Activated naive CD4-positive, alpha-beta T cell treated with anti-CD3 and anti-CD28 coated beads for 36 hours (primary cell): ENCODE measurements at places on chromosomes 12 and 14.

- DNase-seq = peak; percentile 95
Measured at GRCh38 chr12:54398995-54399793, 14.7 kb upstream of the ZNF385A start.

DNA sequence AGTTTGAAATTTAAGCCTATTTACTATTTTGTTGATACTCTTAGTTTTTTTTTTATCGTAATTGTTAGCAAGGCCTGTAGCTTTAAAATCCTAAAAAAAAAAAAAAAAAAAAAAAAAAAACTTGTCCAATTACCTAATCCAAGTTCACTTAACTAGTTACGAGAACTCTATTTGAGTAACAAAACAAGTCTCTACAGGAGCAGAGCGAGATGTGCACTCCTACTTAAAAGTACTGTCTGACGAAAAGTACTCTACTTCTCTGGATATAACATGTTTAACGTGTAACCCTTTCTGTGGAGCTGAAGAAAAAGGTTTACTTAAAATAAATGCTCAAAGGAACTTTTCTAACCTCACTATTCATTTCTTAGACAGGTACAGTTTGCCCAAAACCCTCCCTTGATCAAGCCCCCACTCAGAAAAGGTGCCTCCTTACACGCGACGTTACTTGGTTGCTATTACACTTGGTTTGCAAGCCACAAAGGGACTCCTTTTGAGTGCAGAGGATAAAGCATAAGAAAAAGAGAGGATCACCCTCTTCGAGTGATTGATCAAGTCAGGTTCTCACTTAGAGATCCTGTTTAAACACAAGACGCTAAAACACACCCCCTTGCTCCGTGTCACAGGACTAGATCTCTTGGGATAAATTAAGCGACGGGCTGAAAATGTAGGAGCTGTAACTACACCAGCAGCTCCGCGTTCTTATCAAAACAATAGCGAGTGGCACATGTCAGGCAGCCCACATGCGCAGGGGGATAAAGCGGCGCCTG is 2.2 kb downstream of the BAZ1A start:
- no peak for DNase-seq

DNA sequence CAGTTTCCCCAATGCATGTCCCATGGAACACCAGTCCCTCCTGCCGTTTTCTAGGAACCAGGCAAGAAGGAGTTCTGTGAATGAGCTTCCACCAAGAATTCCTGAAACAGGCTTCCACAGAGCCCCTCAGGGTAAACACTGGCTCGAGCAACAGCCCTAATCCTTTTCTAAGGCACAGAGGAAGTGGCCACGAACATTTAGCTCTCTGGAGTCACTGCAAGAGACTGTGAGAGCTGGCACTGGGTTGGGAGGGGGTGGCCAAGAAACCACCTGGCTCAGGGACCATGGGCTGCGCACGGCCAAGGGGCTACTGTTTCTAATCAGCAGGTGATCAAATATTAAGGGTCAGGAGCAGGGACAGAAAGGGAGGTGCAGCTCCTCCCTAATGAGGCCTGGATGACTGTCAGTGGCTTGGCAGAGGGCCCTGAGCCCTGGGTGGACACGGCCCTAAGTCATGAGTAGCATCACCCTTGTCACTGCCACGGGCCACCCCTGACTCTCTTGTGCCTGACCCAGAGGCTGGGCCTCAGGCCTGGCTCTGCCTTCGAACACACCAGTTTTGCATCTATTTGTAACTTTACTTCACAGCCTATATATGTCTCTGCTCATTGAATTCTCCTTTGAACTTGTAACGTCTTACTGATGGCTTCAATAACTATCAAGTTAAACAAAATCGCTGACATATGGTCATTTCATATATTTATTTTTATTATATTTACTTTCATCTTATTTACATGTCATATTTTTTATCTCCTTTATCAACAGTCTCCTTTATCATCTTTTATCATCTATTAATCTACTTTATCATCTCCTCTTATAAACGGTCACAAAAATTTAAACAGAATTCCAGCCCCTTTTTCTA is 154.0 kb downstream of the DICER1 start:
- no peak for DNase-seq

GRCh38 chr14:61644175-61644574 is 51.1 kb upstream of the HIF1A start:
- DNase-seq = no peak

DNA sequence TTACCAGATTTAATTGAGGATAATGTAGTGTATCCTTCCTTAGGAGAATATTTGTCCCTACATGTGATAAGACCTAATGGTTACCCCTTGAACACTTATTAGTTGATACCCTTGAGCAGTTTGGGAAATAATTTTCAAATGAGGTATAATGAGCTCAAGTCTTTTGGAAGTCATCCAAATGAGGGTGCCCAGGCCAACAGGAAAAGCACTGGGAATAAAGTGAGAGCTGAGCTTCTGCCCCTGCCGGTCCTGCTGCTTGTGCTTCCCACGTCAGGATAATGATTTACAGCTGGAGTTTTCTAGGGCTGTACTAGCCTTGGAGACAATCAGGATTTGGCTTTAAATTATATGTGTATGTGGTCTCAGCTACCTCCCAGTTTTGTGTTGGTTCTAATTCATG is 178.8 kb upstream of the FRMD6 start:
- no peak for DNase-seq

GRCh38 chr12:130992979-130993538 is 39.4 kb downstream of the ADGRD1 start:
- DNase-seq = no peak

GRCh38 chr14:72495668-72496067 is 398.2 kb downstream of the DPF3 start:
- no peak for DNase-seq

GRCh38 chr12:132429602-132429945 is 60.4 kb upstream of the FBRSL1 start:
- DNase-seq = no peak

- no peak for DNase-seq
Measured at GRCh38 chr12:9711664-9712063, 21.2 kb downstream of the CLECL1 start.

DNA sequence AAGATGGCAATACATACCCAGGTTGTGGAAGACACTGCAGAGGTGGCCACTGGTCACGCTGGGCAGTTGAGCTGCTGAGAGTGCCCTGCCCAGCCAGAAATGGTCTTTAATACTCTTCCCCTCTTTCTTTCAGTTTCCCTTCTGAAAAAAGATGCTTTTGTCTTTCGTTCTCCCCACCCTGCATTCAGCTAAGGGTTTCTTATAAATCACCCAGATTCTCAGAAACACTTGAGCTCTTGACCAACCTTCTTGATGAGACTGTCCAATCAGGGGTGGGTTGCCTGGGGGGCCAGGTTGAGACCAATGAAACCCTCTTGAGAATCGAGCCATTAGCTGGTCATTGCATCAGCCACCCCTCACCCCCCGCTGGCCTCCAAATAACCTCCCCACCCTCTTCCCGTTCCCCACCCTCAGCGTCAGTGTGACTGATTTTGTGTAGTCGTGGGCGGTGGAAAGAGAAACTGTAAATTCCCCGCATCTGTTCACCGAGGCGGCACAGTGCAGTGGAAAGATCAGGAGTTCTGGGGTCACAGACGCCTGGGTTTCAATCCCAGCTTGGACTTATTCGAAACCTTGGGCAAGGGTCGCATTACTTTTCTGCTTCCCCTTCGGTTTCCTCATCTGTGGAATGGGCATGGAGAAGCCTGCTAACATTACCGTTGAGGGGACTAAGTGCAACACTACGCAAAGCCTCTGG is 52.3 kb downstream of the SLC25A47 start:
- DNase-seq = peak; percentile 96

GRCh38 chr12:98823012-98823411 is 177.9 kb downstream of the APAF1 start:
- no peak for DNase-seq

- no peak for DNase-seq
Measured at GRCh38 chr14:84575681-84576080, 954.3 kb upstream of the FLRT2 start.

DNA sequence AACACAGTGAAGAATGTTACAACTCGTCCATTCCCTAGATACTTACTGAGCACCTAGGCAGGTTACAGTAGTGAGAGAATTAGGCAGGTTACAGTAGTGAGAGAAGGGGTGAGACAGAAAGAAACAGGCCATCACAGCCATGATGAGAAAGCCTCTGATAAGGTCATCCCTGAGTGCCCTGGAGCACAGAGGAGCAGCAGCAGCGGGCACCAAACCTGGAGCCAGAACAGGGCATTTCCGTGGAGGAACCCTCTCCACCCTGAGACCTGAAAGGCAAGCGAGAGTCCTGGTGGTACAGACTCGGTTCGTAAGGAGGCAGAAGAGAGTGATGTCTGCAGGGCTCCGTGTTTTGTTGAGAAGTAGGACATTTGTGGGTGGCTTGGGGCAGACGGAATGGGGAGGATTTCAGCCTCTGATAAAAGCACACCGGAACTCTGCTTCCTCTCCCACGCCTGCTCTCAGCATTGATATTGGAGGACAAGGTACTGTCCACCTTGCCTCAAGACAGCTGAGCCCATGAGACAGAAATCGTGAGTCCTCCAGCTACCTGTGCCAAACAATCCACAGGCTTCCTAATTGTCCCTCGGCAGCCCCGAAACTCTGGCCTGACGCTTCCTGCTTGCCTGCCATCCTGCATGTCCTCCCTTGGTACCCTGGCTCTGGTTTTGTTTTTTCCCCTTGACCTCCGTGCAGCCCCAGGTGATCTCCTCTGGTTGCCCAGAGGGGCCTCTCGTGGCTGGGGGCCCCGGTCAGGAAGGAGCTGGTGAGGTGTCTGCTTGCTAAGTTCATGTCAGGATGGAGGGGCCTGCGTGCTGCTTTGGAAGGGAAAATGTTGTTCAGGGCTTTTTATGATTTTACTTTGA is 136.1 kb downstream of the GCH1 start:
- no peak for DNase-seq

- DNase-seq = no peak
Measured at GRCh38 chr14:101585211-101585610, 23.9 kb downstream of the DIO3 start.

DNA sequence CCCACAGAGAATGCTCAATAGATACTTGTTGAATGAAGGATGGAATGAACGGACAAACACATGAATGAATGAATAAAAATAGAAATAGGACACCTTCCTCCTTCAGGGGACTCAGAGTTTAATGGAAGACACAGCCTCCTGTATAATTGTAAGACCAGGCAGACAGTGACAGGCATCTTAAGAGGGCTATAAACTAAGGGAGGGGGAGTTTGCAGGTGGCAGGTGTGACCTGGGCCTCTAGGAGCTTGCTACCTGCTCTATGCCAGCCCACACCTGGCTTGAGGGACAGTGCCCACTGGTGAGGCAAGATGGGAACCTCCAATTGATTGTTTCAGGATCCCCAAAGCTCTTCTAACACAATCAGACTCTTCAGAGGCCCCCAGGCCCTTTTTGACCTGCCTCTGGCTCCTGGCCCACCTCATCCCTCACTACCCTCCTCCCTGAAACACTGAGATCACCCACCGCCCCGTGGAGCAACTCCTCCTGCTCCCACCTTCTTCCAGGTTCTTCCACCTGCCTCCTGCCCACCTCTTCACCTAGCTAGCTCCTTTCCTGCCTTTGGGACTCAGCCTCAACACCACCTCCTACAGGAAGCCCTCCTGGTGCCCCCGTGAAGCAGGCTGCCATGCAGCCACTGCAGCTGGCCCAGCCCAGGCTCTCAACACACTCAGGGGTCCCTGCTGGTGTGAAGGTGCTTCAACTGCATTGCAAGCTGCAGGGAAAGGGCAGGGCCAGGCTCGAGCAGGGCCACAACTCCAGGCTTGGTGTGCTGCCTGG is 9.4 kb downstream of the SERPINA3 start:
- no peak for DNase-seq

- DNase-seq = no peak
Measured at GRCh38 chr12:92779902-92780301, 77.1 kb downstream of the PLEKHG7 start.

- no peak for DNase-seq
Measured at GRCh38 chr12:128830505-128830893, 6.7 kb upstream of the SLC15A4 start.
